GM12878 (cell line): ENCODE measurements at places on chromosomes 3 and 15.
A peak's percentile ranks its signal among the peaks of the same experiment; 100 is the strongest.

DNA sequence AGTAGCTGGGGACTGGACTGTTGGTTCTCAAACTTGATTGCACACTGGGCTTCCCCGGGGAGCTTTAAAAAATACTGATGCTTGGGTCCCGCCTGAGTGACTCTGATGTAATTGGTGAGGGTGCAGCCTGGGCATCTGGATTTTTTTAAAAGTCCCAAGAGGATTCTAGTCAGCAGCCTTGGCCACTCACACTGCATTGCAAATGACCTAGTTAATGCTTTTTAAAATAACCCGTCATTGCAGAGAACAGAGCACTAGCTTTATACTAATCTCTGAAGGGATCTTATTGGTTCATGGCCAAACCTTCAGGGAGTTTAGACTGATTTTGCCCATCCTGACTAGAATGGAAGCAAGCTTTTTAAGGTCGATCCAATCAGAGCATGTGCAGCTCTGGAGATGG lies 310.6 kb upstream of the PROK2 start:
- H3K4me3 ChIP-seq: no peak overlapping the region
- H3K27me3 ChIP-seq: no peaks in the 10 kb centered on the region
- H3K4me1 ChIP-seq: peaks cover 44% of the 10 kb centered on the region
- no peak for DNase-seq
- no peaks in the 10 kb centered on the region; the same call in 1 of the 2 replicates for H3K36me3 ChIP-seq
- no peak overlapping the region; the same call in 1 of the 2 replicates for H3K27ac ChIP-seq

DNA sequence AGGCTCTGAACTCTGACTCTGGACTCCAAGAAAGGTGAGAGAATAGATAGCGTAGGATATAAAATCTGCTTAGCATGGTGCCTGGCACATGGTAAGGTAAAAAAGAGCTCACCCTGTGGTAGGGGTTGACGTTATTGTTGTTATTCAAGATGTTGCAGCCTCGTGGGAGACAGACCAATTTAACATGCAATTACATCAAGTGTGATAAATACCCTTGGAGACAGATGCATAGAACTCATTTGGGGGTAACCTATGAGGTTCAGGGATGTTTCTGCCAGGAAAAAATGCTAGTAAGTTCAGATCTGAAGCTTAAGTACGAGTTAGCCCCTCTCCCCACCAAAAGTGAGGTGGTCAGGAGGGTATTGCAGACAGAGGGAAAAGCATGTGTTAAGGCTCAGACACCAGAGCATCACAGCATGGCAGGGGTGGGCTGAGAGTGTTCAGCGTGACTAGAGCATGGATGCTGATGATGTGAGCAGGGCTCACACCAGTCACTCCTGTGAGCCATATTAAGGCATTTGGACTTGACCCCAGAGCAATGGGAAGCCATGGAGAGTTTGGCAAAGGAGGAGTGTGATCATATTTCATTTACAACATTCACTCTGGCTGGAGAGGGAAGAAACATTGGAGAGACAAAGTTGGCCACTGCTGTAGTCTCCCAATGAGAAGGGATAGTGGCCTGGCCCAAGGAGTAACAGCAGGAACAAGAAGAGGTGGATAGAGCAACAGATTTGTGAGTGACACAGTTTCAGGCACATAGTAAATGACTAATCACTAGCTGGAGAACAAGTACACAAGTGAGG lies 181.0 kb downstream of the UACA start:
- no peak overlapping the region for H3K4me3 ChIP-seq
- H3K27me3 ChIP-seq: peaks cover 3% of the 10 kb centered on the region
- H3K27ac ChIP-seq: no peak overlapping the region

- H3K27ac ChIP-seq: peak overlapping the region; percentile 76
- peak overlapping the region; percentile 42 for H3K4me3 ChIP-seq
- H3K36me3 ChIP-seq: 0 out of 2 replicates have a peak, but pooled peaks cover 2% of the 10 kb centered on the region
- peaks cover 27% of the 10 kb centered on the region for H3K4me1 ChIP-seq
- DNase-seq: no peak
These were observed 48.8 kb downstream of the ACAP2 start for GRCh38 chr3:195394024-195394423.

- no peaks in the 10 kb centered on the region for H3K27me3 ChIP-seq
- no peak overlapping the region for H3K27ac ChIP-seq
- DNase-seq: no peak
These were observed 75.5 kb upstream of the IQSEC1 start for GRCh38 chr3:13148561-13149329.

GRCh38 chr3:123098426-123099330 lies 31.9 kb downstream of the PDIA5 start:
- DNase-seq: no peak
- peaks cover 8% of the 10 kb centered on the region; the same call in 1 of the 2 replicates for H3K36me3 ChIP-seq
- no peak overlapping the region for H3K4me3 ChIP-seq
- no peak overlapping the region for H3K27ac ChIP-seq

DNA sequence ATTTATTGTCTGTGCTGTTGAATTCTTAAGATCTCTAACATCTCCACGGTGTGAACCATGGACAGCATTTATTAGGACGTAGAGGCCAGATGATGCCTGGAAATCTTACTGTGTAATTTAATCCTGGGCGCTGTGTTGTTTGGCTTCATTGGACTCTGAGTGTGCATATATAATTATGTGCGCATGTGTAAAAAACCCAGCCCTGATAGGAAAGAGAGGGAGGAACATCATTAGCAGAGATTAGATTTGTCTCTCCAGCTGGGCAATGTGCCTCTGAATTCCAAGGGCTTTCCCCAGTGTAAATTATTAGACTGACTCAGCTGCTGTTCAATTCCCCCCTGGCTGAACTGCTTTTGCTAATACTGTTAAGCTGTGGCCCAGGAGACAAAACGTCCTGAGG lies 39.6 kb downstream of the MAP3K13 start:
- no peak for DNase-seq
- no peaks in the 10 kb centered on the region for H3K27me3 ChIP-seq
- H3K27ac ChIP-seq: no peak overlapping the region
- no peak overlapping the region for H3K4me3 ChIP-seq

DNA sequence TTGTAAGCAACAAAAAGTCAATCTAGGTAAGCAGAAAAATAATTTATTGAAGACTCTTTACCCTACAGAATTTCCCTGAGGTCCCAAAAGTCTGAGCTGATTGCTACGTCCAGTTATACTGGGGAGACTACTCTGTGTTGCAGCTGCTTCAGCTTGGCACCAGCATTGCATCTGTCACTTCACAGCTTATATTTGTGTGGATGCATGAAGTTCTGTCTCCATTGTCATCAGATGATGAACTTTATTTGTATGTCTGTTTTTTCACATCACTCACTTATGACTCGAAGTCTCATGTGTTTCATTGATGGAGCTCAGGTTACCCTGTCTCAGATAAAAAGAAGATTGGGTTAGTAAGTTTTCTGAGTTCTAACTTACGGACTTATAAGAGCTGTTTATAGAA lies 75.3 kb upstream of the LRRFIP2 start:
- H3K4me3 ChIP-seq: no peak overlapping the region
- no peaks in the 10 kb centered on the region; the same call in 1 of the 2 replicates for H3K4me1 ChIP-seq
- H3K27me3 ChIP-seq: no peaks in the 10 kb centered on the region
- peaks cover 6% of the 10 kb centered on the region for H3K36me3 ChIP-seq
- no peak for DNase-seq

- H3K36me3 ChIP-seq: no peaks in the 10 kb centered on the region
- no peak overlapping the region for H3K4me3 ChIP-seq
These were observed 86.0 kb upstream of the MFGE8 start for GRCh38 chr15:88998980-88999713.

- no peak overlapping the region for H3K4me3 ChIP-seq
- no peak overlapping the region for H3K27ac ChIP-seq
- DNase-seq: no peak
- no peaks in the 10 kb centered on the region for H3K36me3 ChIP-seq
- no peaks in the 10 kb centered on the region for H3K4me1 ChIP-seq
These were observed 53.5 kb downstream of the PFN2 start for GRCh38 chr3:149917124-149917667.

DNA sequence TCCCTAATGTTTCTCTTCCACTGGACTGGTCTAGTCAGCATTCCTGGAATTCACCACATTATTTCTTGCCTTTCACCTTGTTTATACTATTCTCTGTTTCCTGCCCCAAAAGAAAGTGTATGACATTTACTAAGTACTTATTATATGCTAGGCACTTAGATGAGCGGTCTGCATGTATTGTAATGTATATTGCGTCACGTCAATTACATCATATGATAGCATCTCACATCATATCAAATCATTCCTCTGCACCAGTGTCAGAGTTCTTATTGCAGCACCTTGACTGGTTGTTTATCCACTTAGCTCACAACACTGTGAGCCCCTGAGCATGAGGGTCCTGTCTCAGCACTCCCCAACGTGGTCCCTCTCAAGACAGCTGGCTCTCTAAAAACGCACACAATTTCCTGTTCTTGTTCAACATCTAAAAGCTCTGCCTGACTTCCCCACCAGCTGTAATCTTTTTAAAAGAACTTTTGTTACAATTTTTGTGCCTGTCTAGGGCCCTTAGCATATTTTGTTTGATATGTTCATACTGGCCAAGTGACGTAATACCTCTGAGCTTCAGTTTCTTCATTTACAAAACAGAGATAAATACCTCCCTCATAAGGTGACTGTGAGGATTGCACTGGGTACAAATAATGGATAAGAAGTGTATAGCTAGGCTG lies 58.8 kb downstream of the ARHGAP31 start:
- no peaks in the 10 kb centered on the region for H3K36me3 ChIP-seq
- peak overlapping the region; percentile 53 for H3K27ac ChIP-seq
- H3K4me1 ChIP-seq: peaks cover 40% of the 10 kb centered on the region
- DNase-seq: no peak
- no peaks in the 10 kb centered on the region for H3K27me3 ChIP-seq

DNA sequence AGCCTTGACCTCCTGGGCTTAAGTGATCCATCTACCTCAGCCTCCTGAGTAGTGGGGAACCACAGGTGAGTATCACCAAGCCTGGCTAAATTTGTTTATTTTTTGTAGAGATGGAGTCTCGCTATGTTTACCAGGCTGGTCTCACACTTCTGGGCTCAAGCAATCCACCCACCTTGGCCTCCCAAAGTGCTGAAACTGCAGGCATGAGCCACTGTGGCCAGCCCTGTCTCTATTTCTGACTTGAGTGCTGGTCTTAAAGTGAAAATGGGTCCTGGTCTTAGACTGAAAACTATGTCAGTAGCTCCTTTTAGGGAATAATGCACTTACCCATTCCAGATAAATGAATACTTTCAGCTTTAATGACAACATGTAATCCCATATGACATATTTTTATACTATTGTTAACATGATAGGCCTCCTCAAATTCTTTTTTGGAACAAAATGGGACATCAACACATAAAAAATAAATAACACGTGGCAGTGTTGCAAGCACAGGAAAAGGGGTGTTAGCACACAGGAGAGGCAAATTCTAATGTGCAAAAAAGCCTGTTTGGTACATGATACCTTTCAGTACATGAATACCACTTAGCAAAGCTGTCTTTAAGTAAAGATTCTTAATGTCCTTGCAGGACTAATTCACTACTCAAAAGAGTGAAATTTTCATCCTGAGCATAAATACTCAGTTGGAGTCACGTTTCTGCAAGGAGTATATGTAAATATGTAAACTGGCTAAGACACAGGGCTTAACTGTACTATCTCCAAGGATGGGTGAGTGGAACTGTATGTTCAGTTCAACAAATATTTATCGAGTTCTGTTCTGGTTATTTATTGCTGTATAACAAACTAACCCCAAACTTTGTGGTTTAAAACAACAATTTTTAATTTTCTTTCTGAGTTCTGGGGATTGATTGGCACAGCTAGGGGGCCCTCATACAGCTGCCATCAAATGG lies 194.7 kb downstream of the NR1D2 start:
- no peaks in the 10 kb centered on the region for H3K4me1 ChIP-seq
- H3K4me3 ChIP-seq: no peak overlapping the region
- DNase-seq: no peak
- no peaks in the 10 kb centered on the region for H3K36me3 ChIP-seq
- no peak overlapping the region for H3K27ac ChIP-seq

- H3K36me3 ChIP-seq: no peaks in the 10 kb centered on the region
- no peak for DNase-seq
- no peaks in the 10 kb centered on the region for H3K4me1 ChIP-seq
- H3K4me3 ChIP-seq: no peak overlapping the region
These were observed 4.8 kb downstream of the TNFAIP8L3 start for GRCh38 chr15:51089699-51090453.

DNA sequence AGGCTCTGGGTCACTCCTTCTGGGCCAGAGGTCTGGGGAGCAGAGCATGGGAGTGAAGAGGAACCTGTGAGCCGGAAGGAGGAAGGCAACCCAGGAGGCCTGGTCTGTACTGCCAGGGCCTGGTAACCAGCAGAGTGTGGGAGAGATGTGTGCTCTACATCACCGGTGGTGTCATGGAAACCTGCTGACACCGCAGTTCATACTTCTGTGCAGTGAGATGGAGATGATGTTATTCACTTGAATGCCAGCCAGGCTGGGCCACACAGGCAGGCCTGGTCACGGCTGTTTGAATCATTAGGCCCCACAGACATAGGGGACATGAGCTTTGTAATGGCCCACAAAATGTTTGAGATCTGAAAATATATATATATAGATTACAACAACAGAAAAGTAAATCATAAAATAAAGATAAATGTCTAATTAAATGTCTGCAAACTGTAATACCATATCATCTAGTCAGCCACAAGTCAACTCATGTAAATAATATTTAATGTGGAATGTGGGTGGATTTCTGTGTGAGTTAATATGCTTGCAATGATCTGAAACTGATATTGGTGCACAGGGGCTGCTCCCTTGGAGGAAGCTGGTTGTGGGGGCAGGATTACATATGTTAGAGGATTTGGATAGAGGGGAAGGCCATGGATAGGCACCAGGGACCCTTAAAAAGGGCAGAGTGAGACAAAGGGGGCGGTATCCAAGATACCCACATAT lies 108.5 kb upstream of the PFN2 start:
- no peak overlapping the region for H3K4me3 ChIP-seq
- no peaks in the 10 kb centered on the region for H3K36me3 ChIP-seq
- H3K27me3 ChIP-seq: no peaks in the 10 kb centered on the region
- no peak for DNase-seq

DNA sequence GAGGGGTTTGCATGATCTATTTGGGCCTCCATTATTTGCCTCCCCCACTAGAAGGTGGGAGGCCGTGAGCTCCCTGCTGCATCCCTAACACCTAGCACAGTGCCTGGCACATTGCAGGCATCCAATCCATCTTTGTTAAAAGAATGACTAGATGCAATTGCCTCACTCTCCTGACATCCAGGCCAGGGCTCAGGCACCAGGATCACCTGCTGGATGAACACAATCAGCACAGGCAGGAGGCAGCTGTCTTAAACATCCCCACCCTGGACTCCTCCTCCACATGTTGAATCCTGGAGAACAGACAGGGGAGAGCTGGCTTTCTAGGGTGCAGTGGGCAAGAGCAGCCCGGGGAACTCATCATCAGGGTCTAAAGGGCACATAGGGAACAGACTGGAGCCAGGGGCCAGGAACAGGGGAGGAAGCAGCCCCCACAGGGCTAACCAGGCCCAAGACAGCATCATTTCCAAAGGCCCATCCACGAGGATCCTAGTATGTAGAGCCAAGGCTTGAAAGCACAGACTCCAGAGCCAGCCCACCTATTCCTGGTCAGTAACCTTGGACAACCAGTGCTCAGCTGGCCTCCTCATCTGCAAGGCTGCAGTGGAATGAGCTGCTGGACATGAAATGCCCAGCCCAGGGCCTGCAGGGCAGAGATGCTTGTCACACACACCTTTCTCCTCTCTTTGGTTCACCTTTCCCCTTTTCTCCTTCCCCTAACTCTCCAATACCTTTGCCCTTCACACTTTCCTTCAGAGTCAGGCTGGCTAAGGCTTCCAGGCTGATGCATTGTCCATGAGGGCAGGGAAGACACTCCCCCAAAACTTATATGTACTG lies 254.4 kb upstream of the TLE3 start:
- H3K27me3 ChIP-seq: peaks cover 6% of the 10 kb centered on the region
- H3K27ac ChIP-seq: no peak overlapping the region
- H3K36me3 ChIP-seq: no peaks in the 10 kb centered on the region
